ENCODE measurements at places on chromosomes 2 and 18.

- DNase-seq: no peak
Observed at GRCh38 chr18:47944972-47945852, 14.8 kb upstream of the SMAD2 start.

DNA sequence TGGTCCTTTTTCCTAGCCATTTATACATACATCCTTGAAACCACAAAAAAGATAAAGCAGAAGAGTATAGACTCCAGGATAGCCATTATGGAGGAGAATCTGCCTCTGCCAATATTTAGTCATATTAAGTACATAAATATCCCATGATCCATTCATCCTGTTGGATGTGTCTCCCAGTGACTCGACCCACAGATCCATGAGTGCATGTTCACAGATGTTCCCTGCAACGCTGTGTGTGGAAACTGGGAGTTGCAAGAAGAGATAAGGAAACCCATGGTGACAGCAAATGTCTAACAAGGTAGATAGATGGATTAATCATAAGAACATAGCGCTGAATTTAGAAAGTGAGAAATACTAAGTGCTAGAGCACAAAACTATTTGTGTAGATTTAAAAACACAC lies 34.5 kb downstream of the STK39 start:
- no peak for DNase-seq

- DNase-seq: no peak
Observed at GRCh38 chr18:79392226-79392625, 3.5 kb upstream of the NFATC1 start.

GRCh38 chr2:12062053-12062395 lies 315.6 kb downstream of the LPIN1 start:
- DNase-seq: no peak

DNA sequence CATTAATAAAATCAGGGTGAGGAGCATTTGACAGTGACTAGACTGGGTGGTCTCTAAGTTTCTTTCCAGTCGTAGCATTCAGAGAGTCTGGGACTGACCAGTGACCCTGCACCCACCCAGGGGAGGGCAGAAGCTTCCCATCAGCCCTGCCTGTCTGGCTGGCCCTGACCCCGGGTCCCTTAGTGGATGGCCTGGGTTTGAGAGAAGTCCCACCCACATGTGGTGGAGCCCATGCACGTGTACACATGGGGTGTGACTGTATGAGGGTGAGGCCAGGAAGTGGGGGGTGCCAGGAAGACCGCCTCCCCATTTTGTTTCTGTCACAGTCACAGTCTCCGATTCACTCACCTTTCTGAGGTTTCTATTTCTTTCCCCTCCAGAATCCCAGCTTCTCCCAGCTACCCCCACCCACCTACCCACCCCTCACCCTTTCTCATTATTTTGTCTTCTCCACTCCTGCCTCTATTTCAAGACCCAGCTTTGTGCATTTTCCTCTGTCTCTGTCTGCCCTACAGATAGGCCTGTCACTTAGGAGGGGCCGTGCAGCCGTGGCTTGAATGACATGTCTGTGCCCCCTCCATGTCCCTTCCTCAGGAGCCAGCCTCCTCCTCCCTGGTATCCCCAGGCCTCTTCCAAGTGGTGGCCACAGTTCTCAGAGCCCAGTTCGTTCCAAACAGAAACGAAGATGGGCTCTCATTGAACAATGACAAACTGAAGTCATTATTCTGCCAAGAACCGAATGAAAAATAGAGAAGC lies 13.6 kb downstream of the CIB4 start:
- no peak for DNase-seq

- DNase-seq: no peak
Observed at GRCh38 chr2:53312721-53313120, 454.9 kb upstream of the CHAC2 start.

All from left kidney (tissue), 8 donors.